ENCODE measurements at places on chromosomes 12 and 14.

GRCh38 chr12:47717443-47718193 lies 7.7 kb downstream of the ENDOU start:
- peak; percentile 77 for DNase-seq

DNA sequence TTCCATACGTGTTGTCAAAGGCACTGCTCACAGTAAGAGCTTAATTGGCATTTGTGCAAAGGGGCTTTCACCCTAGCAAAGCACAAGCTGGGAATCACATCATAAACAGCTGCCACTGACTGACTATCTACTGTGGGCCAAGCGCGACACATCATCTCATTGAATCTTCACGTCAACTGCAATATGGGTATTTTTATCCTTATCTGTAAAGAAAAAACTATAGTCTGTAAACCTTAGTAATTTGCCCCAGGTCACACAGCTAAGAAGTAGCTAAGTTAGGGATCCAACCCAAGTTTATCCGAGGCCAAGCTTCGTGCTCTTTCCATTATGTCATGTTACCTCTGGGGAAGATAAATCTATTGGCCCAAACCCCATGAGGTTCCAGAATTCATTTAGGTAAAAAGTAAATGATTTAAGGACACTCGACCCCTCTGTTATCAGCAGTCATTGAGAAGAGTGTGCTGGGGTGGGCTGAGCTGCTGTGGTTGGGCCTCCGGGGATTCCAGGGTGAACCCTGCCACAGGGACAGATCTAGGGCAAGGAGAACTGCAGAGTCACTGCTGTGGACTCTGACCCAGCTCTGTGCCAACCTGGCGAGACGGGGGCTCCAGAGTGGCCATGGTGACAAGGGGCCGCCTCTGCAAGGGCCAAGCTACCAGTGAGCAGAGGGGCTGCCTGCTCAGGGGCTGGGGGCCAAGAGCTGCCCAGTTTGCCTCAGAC lies 27.6 kb downstream of the NCKAP5L start:
- DNase-seq = no peak

GRCh38 chr12:40208707-40209446 lies 15.9 kb upstream of the LRRK2 start:
- DNase-seq = no peak

DNA sequence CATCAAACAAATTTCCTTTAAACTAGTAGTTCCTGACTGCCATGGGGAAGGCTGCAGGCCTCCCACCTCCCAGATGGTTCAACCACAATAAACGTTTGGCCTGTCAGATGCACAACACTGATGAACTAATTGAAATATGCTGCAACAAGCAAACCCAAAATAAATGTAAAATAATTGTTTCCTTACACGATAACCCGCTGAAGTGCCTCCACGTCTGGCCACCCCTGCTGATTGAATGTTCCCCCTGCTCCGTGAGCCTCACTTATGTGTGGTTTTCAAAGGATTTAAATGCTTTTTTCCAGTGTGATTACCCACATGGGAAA lies 8.4 kb downstream of the PITPNM2 start:
- no peak for DNase-seq

GRCh38 chr12:74539261-74539660 lies 1.6 kb downstream of the ATXN7L3B start:
- DNase-seq = no peak

- DNase-seq = peak; percentile 54
These were observed 9.2 kb downstream of the PRPH start for GRCh38 chr12:49304161-49304560.

GRCh38 chr12:17076028-17076744 lies 470.2 kb upstream of the LMO3 start:
- DNase-seq = no peak

GRCh38 chr12:78220811-78221210 lies 390.1 kb downstream of the NAV3 start:
- no peak for DNase-seq

DNA sequence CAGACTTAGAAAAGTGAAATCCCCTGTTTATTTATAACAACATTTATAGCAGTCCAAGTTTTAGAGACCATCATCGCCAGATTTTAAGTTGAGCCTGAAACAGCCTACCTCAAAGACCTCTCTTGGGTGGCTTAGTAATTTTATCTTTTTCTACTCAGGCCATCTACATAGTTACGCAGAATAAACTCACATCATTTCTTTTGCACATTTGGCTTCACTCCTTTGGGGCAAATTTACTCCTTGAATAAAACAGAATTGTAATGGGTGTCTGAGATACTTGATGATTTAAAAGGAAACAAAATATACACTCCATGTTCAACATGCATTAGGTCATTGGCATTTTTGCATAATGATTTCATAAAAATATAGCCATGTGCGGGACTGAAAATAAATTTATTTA lies 104.7 kb upstream of the TSPAN8 start:
- DNase-seq = no peak

DNA sequence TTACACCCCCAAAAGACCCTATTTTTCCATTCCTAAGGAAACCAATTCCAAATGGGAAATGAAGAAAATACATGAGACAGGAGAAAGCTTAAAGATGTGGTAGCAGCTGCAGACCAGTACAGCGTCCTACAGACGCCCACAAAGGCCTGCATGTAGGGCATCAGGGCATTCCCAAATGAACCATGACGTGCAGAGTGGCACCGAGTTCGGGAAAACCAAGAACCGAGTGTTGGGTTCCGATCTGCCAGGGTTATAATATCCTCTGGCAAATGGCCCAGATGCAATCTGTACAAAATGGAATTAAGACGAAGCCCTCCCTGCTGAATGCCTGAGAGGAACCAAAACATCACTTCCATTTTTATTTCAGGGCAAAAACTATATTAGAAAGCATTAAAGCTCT lies 34.4 kb upstream of the SELPLG start:
- DNase-seq = no peak

DNA sequence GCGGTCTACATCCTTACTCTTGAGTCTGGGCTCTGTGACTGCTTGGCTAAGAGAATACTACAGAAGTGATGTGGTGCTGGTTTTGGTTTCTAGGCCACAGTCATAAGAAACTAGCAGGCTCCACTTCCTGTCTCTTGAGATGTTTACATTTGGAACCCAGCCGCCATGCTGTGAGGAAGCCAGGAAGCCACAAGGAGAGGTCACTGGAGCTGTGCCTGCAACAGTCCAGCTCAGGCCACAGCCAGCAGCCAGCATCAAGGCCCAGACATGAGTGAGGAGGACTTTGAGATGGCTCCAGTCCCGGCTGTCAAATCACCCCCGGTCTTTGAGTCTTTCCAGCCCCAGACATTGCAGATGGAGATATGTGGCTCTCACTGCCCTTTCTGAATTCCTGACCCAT lies 12.9 kb upstream of the FAM181A start:
- no peak for DNase-seq

GRCh38 chr12:81224626-81225025 lies 146.7 kb downstream of the ACSS3 start:
- DNase-seq = no peak

DNA sequence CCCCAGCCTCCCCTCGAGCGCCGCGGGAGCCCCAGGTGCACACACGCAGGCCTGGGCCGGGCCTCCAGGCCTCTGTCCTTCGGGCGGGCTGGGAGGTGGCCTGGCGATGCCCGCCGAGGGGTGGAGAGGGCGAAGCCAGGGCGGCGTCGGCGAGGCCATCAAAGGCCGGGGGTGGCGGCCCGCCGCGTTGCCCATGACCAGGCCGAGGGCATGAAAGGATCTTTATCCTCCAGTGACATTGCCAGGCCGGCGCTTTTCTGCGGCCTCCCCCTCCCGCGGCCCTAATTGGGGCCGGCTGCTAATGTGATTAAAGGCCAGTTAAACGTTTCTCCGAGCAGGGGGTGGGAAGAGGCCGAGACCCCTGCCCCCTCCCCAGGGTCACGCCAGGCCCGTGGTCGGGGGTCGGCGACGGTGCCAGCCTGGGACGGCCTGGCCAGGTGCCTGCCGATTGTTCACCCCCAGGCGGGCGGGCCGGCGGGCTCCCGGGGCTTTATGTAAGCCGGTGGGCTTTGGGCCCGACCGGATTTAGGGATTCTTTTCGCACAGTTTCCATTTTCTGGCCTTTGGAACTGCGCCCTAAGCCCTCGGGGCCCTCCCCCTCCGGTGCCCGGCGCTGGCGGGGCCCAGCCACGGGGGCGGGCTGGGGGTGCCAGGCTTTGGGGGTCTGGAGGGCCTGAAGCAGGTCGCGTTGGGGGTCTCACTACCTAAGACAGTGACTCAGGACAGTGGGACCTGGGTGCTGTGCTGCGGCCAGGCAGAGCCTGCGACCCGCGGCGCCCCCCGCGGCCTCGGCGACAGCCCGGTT lies 103.2 kb upstream of the DIO3 start:
- no peak for DNase-seq

DNA sequence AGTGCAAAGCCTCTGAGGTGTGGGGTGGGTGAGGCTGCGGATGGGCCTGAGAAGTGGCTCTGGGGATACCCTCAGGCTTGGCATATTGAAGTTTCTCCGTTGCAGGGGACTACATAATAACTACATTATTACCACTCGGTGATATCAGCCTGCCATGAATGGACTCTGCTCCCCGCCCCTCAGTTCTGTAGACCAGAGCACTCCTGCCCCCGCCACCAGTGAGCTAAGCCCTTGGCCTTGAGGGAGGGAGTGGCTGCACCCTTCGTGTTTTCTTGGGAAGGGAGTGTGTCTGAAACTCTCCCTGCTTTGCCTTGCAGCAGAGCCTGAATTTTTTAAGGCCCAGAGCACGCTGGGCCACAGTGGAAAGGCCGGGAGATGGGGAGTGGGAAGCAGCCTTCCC lies 1.7 kb downstream of the ORAI1 start:
- no peak for DNase-seq
